ENCODE measurements at places on chromosomes 12 and 14.

GRCh38 chr14:101843665-101844064 is 82.2 kb downstream of the PPP2R5C start:
- DNase-seq, result peak; percentile 25

GRCh38 chr14:22556021-22556989 is 32.7 kb downstream of the DAD1 start:
- DNase-seq, result peak; percentile 86

DNA sequence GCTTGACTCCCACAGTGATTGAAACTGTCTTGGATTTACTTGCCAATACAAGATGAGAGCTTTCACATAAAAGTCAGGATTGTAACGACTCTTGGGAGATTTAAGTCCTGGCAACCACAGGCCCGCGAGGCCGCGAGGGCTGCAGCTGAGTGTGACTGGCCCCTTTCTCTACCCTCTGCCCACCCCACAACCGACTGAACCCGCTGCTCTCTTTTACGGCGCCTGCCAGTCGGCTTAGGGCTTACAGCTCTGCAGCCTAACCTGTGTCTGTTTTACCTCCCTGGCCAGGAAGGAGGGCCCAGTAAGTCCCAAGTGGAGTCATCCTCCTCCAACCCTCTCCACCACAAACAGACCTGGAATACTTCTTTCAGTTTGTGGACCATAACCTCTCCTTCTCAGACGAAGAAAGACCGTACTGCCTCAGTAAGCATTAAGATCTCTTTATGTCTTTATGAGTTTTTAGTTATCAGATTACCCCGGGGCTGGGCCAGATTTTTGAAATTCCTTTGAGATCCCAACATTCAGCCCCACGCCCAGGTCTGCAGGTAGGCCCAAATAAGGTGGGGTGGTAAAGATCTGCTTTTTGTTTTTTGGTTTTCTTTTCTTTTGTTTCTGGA is 12.6 kb upstream of the TIGAR start:
- DNase-seq, result no peak

GRCh38 chr14:33524244-33524643 is 426.6 kb downstream of the EGLN3 start:
- DNase-seq, result no peak

- no peak for DNase-seq
Observed at GRCh38 chr12:24177889-24178288, 228.4 kb upstream of the SOX5 start.

DNA sequence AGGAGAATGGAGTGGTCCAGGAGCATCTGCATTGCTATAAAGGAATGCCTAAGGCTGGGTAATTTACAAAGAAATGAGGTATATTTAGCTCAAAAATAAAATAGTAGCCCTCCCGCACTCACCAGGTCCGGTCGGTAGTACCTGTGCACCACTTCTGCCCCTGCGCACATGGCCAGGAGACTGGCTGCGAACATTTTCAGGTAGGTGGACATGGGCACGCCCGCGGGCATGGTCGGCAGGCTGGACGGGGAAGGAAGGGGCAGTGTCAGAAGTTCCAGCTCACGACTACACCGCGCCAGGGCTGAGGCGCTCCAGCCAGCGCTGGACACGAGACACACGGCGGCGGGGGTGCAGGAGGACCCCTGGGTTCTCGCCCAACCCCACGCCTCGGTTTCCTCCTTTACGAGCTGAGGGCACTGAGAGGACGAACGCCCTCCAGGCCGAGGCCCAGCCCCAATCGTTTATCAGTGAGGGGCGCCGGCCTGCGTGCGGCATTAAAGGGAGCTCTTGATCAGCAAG is 9.1 kb upstream of the TDG start:
- DNase-seq, result no peak

DNA sequence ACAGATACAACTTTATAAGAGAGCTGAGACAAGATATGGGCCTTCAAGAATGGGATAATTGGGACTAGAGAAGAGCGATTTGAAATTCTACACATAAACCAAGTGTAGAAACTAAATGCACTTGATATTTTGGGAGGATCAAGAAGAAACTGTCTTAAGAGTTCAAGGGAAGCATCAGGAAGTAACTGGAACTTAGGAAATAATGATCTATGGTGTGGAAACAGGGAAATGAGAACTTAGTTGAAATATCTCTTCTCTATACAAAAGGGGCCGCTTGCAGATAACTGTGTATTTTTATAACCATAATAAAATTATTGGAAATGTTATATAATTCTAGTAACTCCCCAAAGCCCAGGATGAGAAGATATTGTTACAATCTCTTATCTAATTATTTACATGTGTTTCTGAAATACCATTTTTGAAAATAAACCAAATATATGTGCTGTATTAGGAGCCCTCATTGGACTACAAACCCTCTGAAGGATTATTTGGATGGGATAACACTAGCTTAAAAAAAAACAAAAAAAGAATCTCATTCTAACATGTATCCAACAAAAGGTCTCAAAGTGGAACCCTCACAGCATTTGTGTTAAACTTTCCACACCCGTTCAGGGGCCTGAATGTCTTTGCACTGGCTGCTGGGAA is 84.7 kb upstream of the FLRT2 start:
- no peak for DNase-seq

DNA sequence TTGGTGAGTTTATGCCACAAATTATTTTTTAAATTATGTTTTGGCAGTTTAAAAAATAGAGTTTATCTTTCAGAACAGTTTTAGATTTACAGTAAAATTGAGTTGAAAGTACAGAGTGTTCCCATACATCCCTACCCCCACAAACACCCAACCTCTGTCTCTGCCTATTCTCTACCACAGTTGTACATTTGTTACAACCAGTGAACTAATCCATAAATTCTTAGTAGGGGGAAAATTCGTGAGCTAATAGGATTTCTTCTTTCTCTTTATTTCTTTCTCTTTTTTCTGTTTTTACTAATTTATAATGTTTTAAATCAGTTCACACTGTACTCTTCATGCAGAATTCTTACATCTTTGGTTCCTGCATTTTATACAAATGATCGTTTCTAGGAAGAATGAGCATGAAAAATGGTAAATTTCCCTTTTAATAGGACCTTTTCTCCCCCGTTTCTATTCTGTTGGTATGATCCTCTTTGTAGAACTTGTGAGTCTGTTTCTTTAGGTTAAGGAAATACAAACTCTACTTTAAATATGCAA is 56.7 kb downstream of the MIPOL1 start:
- no peak for DNase-seq
